ENCODE measurements at places on chromosomes 11 and 22.

GRCh38 chr11:27998552-27998951 lies 109.4 kb downstream of the KIF18A start:
- DNase-seq: no peak

DNA sequence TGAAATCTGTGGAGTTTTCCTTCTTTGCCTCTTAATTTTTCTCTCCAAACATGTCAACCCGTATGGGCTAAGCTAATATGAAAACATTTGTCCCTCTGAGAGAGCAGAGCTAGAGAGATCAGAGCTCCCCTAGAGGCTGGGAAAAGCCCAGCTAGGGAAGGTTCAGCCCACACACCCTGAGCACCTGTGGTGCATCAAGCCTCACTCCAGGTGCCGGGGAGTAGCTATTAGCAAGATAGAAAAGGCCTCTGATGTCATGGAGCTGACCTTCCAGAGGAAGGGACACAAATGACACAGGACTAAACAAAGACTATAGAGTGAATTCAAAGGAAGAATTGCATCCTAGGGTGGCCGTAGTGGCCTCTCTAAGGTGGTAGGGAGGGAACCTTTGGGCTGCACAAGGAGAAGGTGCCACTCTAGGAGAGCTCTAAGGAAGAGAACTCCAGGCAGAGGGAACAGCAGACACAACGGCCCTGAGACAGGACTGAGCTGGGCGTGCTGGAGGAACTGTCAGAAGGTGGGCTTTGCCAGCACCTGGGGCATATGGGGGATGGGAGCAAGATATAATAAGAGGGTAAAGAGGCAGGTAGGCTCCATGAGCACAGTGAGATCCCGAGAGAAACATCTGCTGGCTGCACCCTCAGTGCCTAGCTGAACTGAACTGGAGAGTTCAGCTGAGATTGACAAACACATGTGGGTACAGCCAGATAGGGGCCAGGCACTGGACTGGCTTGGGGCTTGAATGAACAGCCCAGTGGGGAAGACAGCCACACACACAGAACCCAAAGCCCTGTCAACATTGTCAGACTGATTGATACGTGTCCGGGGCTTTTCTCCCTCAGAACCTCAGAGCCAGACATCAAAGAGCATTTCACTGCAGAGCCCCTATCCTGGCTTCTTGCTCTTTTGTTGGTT lies 65.5 kb upstream of the DRD2 start:
- DNase-seq: no peak

- DNase-seq: no peak
These were observed 86.3 kb upstream of the VPREB1 start for GRCh38 chr22:22158207-22158816.

GRCh38 chr11:70667767-70668166 lies 269.4 kb downstream of the CTTN start:
- DNase-seq: no peak

DNA sequence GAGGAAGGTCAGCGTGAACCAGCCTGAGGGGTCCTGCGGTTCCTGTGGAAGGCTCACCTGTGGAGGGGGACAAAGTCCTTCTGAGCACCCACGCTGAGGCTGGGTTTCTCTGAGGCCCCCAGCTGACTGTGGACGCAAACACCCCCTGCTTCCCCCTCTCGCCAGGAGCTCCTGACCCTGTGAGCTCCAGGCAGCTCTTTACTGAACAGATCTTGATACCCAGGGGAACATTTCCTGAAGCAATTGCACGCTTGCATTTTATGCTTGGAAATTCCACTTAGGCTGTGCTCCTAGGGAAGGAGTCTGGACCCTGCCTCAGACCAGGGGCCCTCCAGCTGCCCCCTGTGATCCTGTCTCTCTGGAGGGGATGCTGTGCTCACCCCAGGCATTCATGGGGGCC lies 454.2 kb upstream of the B3GAT1 start:
- DNase-seq: no peak

- peak; percentile 27 for DNase-seq
These were observed 243.7 kb upstream of the TBCEL start for GRCh38 chr11:120780239-120780638.

DNA sequence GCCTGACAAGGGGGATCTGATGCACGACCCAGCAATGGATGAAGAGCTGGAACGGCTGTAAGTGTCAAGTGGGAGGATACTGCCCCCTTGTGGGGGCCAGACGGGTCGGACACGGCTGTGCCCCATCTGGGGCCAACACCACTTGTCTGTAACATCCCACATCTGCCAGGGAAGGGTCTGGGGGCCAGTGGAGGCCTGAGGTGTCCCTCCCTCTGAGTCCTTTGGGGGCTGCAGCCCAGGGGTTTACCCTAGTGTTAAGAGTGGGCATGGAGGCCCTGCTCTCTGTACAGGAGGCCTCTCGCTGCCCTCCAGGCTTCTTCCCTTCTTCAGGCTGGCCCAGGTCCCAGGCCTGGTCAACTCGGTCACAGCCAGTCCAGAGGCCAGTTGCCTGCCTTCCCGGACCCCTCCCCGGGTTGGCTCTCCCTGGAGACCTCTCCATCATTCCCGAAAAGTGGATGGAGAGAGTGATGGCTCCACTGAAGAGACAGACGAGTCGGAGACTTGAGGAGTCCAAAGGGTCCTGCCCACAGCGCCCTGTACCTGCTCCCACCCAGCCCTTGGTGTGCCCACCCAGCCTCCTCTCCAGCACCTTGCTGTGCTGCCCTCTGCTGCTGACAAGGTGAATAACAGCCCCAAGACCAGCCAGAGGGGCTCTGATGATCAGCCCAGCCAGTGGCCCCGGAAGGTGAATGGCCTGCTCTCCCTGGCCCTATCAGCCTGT lies 15.4 kb downstream of the ARFGAP2 start:
- peak; percentile 80 for DNase-seq

- DNase-seq: no peak
These were observed 818.2 kb downstream of the BRD1 start for GRCh38 chr22:49009359-49010063.

DNA sequence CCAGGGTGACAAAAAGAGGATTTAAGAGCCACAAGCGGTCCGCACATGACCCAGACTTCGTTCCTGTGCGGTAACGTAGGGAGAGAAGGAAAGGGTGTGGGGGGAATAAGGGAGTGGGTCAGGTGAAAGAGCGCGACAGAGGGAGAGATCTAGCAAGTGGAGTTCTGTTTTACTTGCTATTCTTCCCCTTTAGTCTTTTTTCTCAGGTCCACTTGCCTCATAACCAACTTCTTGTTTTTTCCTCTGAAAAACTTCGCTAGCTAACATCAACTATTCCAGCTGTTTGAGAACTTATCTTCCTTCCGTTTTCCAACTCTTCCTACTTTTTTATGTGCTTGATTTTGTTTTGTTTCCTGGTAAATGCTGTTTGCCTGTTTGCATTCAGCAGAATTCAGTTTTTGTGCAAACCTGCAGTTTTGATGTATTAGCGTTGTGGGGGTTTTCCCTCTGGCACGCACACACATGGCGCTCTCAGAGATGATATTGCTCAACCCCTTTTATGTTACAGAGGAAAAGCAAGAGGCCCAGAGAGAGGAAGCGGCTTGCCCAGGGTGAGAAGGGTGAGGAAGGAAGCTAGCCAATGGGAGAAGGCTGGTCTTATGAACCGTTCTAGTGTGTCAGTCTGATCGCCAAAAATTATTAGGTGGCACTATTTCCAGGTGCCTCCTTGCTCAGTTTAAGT lies 592 bp upstream of the CTSC start:
- DNase-seq: peak; percentile 93

DNA sequence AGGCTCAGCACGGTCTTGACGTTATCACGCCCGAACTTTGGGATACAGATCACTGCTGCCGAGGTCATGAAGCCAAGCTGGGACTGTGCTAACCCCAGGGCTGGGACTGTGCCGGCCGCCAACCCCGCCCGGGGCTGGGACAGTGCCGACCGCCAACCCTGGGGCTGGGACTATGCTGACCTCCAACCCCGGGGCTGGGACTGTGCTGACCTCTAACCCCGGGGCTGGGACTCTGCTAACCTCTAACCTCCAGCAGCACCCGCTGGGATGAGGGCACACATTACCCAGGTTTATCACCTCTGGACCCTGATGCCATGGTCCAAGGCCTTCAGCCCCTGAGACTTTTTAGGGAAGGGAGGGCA lies 129.7 kb downstream of the IGLL1 start:
- DNase-seq: no peak

GRCh38 chr22:27985323-27986275 lies 66.5 kb upstream of the PITPNB start:
- no peak for DNase-seq

GRCh38 chr11:128565881-128566280 lies 21.5 kb downstream of the ETS1 start:
- DNase-seq: no peak

- DNase-seq: no peak
These were observed 4.2 kb downstream of the SSH3 start for GRCh38 chr11:67307545-67308001.

GRCh38 chr11:73454987-73455386 lies 78.8 kb downstream of the RELT start:
- no peak for DNase-seq

GRCh38 chr11:47573321-47573720 lies 5.4 kb downstream of the KBTBD4 start:
- no peak for DNase-seq

GRCh38 chr11:37407461-37407860 lies 809.4 kb upstream of the RAG2 start:
- no peak for DNase-seq

DNA sequence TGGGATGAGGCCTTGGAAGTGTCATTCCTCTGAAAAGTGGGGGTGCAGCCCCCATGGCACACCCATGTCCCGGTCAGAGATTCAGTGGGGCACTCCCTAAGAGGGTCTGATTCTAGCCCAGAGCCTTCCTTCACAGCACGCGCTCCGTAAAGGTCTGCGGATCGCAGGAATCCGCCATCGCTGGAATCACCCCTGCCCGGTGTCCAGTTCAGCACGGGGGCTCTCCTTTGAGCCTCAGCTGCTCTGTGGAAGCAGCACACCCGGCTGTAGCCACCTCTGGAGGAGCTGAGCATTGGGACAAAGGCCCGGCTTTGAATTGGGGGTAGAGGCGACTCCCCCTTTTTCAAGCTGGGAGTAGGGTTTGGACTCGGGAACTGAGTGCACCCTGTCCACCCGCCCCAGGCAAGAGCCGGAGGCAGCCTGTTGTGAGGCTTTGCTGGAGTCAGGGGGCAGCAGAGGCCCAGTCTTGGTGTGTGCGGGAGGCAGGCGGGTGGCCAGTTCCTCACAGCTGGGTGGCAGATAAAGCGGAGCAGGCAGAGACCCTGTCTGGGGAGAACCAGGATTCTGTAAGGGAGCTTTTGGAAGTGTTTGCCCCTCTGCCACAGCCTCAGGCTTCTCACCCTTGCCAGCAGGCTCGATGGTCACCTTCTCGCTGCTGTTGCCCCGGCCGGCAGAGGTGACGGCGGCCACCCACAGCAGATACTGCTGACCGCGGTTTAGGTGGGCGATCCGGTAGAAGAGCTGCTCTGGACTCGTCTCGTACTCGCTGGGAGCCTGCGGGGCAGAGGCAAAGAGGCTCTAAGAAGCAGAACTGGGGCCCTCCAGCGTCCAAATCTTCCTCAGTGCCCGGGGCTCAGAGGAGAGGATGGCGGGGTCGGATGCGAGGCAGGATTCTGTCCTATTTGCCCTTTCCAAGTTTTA lies 115.9 kb downstream of the CEP164 start:
- DNase-seq: peak; percentile 51

GRCh38 chr11:68649851-68650555 lies 34.3 kb upstream of the GAL start:
- DNase-seq: no peak

DNA sequence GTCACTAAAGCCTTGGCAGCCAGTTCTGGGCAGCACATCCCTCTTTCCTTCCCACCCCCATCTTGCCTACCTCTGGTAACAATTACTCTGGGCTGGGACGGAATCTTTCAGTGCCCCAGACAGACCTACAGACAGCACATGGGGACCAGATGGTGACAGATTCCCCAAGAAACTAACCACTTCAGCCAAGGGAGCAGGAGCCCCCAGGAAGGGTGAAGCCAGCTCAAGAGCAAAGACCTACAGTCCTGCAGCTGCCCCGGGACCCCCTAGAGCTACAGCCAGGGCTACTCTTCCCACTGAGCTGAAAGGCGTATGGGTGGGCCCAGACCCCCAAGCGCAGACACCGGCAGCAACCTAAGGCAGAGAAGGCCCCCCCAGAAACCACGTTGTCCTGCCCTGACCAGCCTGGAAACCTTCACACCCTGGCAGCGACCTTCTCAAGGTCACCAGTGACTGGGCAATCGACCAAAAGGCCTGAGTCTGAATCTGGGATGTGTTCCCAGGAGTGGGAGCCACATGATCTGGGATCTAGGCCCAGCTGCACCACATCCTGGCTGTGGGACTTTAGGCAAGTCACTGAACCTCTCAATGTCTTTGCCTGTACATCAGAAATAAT lies 65.8 kb downstream of the LRRC32 start:
- DNase-seq: peak; percentile 67

- no peak for DNase-seq
These were observed 2.6 kb downstream of the NAP1L4 start for GRCh38 chr11:2989551-2989950.

GRCh38 chr11:18722293-18722637 lies 3.7 kb downstream of the IGSF22 start:
- DNase-seq: no peak

DNA sequence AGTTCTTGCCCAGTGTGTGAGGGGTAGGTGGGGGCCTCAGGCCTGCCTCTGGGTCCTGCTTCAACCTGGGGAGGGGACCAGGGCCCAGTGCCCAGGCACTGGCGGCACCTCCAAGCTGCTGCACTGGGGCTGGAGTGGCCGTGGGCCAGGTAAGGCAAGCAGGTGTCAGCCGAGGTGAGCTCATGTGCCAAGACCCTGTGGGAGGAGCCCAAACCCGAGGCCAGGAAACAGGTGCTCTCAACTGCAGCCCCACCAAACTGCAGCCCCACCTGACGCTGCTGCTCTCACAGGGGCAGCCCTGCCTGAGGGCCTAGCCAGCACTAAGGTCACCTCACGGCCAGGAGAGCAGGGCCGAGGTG lies 18.1 kb upstream of the GNB1L start:
- no peak for DNase-seq

DNA sequence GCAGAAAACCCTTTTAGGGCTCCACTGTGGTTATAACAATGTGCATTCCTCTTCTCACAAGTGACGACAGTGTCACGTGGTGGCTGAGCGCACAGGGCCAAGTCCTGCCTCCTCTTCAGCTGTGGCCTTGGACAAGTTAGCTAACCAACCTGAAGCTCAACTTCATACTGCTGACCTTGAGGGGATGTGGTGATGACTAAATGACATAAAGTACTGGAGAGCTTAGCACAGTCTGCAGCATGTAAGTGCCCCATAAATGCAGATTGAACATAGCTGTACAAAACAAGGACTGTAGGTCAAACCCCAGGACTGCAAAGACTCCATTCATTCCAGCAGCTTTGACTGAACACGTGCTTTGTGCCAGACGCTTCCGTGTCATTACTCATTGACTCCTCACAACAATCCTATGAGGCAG lies 20.1 kb upstream of the MRGPRX2 start:
- peak; percentile 82 for DNase-seq

DNA sequence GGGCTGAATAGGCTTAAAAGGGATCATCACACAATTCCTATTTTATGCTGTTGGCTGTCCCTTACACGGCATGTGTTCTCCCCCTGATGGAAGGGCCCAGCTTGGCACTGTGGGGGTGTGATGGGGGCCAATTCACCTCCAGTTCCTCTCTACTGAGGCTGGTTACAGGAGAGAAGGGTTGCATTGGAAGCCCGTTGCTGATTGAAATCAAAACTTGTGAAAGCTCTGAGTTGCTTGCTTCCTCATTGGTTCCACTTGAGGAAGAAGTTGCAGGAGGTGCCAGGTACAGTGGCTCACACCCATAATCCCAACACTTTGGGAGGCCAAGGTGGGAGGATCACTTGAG lies 13.3 kb upstream of the PRG2 start:
- no peak for DNase-seq
